G401 (cell line): ENCODE measurements at places on chromosomes 6 and 20.

DNA sequence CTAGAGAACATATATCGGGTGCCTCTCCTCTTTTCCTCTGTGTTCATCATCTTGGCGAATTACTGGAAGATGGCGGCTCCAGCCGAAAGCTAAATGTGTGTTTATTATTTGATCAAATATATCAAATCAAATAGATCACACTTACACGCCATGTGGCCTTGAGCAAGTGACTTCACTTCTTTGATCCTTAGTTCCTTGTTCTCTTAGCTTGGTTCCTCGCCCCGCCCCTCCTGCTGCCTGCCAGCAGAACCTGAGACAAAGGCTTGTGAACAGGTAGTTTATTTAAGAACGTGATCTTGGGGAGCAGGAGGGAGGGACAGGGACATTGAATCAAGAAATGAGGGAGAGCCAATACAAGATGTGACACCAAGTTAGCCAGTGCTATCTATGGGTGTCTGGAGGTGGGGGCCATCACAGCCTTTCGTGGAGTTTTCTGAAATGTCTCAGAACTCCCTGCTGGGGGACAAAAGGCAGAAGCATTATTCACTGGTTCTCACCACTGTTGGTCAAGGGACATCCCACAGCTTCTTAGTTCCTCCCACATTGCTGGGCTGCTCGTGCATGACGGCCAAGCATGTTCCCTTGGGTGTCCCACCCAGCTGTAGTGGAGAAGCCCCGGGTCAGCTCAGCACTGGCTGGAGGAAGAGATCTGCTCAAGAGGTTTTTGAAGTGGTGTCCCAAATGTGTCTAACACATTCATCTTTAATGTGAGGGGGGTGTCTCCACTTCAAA is 44.9 kb upstream of the RNF24 start:
- no peak for DNase-seq

DNA sequence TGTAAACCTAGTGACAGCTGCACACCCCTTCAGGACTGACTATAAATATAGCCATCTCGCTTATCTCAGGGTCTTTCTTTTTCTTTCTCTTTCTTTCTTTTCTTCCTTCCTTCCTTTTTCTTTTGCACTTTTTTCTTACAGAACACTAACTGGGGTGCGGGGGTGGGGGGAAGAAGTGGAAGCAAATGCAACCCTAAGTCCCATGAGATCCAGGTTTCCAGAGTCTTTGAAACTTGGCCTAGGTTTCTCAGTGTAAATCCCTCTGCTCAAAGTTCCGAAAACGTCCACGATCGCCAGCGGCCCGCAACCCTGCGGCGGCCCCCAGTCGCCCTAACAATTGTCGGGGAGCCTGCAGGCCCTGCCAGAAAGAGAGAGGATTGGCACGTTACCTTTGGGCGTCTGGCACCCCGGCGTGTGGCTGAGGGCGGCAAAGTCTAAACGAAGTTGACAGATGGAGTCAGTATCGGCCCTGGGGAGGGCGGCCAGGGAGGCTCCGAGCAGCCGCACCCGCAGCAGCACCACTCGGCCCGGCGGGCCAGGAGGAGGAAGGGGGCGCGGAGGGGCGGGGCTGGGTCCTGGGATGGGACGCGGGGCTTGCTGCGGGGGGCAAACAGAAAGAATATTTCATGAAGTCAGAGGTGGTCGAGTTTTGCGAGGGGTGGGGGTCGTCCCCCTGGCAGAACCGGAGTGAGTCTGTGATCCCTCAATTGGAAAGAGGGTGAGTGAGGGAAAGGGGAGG is 577 bp upstream of the FOXF2 start:
- no peak for DNase-seq

GRCh38 chr6:110221738-110222137 is 41.5 kb downstream of the CDC40 start:
- no peak for DNase-seq

DNA sequence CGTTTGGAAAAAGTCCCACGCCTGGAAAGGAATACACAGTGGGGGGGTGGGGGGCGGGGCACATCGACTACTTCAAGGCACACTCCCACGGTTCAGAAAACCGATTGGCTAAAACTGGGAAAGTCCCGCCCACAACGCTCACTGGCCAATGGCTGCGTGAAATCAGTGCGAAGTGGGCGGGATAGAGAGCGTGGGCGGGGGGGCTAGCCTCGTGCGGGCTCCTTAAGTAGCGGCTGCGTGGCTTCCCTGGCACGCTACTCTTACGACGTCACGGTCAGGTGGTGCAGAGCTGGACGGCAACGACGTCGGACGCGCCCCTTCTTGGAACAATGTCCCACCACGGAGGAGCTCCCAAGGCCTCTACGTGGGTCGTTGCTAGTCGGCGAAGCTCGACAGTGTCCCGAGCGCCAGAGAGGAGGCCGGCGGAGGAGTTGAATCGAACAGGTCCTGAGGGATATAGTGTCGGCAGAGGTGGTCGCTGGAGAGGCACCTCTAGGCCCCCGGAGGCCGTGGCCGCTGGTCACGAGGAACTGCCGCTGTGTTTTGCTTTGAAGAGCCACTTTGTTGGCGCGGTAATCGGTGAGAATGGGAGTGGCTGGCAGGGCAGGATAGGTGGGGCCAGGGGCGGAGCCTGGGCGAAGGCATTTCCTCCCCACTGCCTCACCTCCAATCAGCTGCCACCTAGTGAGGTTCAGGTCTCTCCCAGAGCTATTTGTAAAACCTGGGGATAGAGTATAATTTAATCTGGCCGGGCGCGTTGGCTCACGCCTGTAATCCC is at the start of gene DDX43:
DDX43 (plus strand) TSS at position 252 of the 778 bp plus-strand sequence; CDS start at position 330, 78 bp downstream.
- no peak for DNase-seq

GRCh38 chr6:42693725-42694323 is 28.6 kb downstream of the PRPH2 start:
- DNase-seq = no peak

DNA sequence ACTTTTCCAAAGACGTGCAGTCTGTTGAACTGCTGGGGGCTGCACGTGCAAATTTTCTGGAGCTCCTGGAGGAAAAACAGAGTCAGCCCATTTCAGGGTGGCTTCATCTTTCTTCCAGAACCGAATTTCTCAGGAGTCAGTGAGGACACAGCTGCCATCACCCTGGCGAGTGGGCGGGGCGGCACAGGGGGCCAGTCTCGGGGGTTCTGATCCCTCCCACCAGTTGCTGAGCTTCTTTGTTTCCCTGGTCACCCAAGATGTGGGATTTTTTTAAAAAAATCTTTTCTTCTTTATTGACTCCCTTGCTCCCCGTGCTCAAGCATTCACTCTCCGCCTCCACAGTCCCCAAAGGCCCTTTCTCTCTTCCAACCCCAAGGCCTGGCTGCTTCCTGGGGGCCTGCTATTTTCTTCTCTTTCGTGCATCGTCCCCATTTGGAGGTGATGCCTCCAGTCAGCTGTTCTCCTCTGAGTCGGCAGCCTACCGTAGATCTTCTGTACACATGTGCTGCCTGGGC is 8.9 kb downstream of the C6orf118 start:
- no peak for DNase-seq

GRCh38 chr6:147554281-147554680 is 45.8 kb downstream of the SAMD5 start:
- no peak for DNase-seq

GRCh38 chr6:158517581-158517980 is 42.3 kb upstream of the TMEM181 start:
- DNase-seq = no peak

DNA sequence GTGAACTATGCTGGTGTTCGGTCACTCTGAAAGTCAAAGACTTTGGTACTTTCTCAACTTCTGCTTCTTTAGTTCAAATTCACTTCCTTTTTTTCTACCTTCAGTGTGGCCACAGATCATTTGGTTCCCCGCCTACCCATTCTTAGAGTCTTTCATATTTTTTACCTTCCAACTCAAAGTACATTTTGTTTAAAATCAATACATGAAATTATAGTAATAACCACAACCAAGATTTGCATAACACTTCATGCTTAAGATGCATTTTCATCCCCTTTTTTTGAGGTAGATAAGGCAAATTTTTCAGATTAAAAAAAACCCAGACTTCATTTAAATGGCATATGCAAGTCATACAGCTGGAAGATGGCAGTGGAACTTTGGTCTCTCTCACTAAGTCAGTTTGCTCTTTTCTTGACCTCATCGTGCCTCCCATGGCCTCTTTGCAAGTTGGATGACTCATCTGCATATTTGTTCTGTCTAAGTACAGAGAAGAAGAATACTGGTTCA is 11.9 kb upstream of the CNR1 start:
- DNase-seq = no peak

- no peak for DNase-seq
These were observed 85.6 kb downstream of the MYB start for GRCh38 chr6:135266675-135267074.

DNA sequence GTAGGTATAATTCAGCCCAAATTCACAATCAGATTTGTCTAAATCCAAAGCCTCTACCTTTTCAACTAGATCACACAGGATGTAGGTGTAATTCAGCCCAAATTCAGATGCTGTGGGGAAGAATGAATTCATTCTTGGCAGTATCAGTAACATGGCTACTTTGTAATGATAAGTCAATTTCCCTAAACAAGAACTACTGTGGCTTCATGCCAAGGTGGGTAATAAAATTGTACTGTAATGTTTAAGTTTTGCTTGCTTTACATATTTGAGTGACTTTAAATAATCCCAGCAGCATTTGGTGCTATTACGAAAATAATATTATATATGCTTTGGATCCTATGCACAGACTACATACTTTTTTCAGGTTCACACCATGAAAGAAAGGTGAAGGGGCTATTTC is 239.1 kb downstream of the HDGFL1 start:
- DNase-seq = no peak

- DNase-seq = no peak
These were observed 18.6 kb downstream of the ADGRF5 start for GRCh38 chr6:46903175-46903574.

GRCh38 chr6:122753688-122754056 is 25.8 kb upstream of the FABP7 start:
- DNase-seq = peak; percentile 64

DNA sequence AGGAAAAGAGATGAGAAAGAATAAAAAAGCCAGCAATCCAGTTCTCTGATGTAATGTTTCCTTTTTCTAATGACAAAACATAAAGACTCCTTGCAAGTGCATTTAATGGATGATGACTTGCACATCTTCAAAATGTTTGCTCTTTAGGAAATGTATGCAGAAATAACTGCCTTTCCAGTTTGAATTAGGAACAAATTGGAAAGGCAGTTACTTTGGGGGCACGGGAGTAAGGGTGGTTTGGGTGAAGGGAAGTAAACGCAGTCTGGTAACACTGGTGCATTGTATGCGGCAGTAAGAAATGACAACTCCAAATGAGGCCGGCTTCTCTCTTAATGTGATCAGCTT is 57.6 kb upstream of the REV3L start:
- no peak for DNase-seq

DNA sequence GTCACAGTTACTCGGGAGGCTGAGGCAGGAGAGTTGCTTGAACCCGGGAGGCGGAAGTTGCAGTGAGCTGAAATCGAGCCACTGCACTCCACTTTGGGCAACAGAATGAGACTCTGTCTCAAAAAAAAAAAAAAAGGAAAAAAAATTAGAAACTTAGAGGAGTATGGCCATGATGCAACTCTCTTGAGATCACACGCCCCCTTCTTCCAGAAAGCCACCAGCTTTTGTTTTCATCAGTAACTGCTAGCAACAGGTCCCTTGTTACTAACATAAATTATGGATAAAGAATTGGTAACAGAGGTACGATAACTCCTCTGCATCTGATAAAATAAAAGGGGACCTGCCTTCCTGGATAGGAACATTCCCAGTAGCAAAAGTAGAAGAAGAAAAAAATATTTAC is 308.2 kb downstream of the CD83 start:
- DNase-seq = no peak

- no peak for DNase-seq
These were observed 53.2 kb downstream of the IRF4 start for GRCh38 chr6:444653-445275.

DNA sequence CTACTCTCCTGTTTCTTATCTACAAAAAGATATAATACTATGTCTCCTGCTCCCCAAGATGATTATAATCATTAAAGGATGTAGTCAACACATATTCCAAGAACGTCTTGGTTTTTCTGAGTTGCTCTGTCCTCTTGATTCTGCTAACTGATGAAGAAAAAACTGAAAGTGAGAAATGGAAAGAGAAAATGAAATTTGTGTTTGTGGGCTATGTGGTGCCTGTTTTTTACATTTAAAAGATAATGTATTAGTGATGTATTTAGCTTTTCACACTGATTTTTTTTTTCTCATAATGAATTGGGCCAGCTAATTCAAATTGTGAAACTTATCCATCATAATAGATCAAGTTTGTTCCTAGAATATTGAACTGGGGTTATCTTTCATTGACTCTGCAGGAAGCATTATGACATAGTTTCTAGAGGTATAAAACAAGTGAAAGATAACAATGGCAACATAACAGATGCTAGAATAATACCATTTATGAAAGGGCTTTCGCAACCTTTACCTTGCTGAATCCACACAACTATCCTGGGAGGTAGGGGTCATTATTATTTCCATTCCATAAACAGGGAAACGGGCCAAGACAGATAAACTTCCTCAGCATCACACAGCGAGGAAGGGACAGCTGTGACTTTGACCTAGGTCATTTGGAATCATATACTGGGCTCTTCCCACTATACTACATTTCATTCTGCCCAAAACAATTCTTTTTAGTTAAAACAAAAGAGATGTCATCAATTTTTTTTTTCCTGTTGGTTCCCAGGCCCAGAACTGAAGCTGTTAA is 336.7 kb downstream of the GJA1 start:
- no peak for DNase-seq

GRCh38 chr6:112188906-112189305 is 65.5 kb downstream of the LAMA4 start:
- DNase-seq = no peak

DNA sequence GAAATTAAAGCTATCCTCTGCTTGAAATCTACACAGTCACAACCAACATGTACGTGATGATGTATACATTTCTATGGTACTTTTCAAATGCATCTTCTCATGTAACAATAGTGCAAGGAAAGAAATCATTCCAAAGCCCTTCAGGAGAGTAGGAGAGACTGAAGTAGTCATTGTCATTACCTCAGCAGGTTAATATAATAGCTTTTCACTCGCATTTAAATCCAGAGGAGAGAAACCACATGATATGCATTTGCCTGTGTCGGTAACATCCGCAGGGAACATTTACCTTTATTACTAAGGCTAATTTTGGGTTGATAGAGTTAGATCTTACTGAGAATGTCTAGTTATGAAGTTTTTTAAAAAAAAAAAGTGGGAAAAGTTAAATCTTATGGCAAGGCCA is 186.6 kb upstream of the DTNBP1 start:
- no peak for DNase-seq
